ENCODE measurements at places on chromosomes 1 and 21. TPM values are rescaled to one million over a fixed set of nuclear protein-coding genes. Genes with fewer than 3 reads are reported as not detected.

- no peak for DNase-seq
These were observed 25.8 kb upstream of the PADI6 start for GRCh38 chr1:17346046-17346789.

- DNase-seq: no peak
These were observed 341.5 kb upstream of the ZP4 start for GRCh38 chr1:238232084-238232710.

GRCh38 chr1:153734396-153735089, 6.7 kb downstream of the INTS3 start:
- DNase-seq: no peak

DNA sequence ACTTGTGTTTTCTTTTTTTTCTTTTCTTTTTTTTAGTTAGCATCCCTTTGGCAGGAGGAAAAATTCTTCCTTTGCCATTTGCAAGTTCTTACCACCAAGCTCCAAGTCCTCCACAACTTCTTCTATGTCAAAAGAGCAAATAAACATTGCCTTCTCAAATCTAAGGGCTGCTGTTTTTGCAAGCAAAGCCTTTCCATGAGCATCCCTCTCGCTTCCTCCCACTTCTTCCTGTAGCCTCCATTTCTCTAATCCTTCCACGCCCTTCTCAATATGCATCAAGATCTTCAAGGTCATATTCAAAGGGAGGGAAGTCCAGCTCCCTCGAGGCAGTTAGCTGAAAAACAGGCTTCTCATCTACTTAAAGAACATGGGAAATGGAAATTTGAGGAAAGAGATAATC, 147.1 kb downstream of the ADSS2 start:
- DNase-seq: no peak

GRCh38 chr1:95655321-95656020, 421.5 kb downstream of the RWDD3 start:
- DNase-seq: no peak

DNA sequence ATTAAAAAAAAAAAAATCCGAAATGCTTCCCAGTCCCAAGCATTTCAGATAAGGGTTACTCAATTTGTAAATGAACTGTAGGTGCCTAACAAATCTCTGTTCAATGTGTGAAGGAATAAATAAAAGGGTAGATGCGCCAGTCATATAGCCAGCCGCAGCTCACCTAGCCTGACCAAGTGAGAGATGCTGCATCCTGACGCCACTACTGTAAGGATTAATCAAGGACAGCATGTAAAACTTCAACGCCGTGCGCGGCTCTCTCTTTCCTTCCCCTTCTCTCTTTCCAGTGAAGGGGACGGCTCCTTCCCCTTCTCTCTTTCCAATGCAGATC, 441 bp downstream of the PPT1 start:
- no peak for DNase-seq

DNA sequence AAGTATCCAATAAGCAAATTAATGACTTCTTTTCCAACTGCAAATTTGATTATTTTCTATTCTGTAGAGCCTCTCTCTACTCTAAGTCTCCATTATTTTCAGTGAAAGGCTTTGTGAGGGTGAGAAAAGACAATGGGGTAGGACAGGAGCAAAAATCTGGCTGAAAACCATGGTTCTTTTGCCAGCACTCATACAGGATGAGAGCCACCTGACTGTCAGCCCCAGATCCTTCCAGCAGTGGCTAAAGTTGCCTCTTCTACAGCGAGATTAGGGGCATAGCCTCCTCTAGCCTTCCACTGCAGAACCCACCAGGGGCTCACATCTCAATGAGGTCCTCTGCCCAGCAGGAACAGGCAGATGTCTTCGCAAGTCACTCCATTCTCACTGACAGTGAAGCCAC, 23.7 kb downstream of the NMNAT2 start:
- no peak for DNase-seq

- DNase-seq: no peak
These were observed 28.3 kb downstream of the TMPRSS2 start for GRCh38 chr21:41479686-41480085.

DNA sequence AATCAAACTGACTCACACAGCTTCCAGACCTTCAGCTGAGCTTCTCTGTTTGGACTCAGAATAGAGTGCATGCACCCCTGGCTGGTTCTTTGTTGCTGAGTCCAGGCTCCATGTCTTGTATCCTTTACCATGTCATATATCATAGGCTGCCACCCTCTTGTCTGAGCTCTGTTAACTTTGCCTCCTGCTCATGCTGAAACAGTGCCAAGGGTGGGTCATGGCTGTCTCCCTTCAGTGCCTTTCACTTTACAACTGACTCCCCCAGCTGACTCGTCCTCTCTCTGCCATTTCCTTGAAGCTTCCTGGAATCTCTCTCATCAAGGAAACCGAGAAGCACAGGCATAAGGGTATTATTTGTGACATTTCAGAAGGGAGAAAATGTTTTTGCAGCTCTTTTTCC, 885.3 kb downstream of the TTLL7 start:
- no peak for DNase-seq

DNA sequence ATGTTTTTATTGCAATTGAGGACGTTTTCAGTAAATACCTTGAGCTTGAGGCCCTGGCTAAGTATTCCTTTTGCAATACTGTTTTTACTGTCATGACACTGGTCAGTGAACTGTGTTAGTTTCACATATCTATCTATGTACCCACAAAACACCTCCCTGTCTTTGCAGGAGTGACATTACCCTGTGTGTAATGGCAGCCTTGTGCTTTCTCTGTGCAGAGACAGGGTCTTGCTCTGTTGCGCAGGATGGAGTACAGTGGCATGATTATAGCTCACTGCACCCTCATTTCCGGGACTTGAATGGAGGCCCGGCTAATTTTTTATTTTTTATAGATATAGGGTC, 8.9 kb downstream of the YBX1 start:
- DNase-seq: no peak

DNA sequence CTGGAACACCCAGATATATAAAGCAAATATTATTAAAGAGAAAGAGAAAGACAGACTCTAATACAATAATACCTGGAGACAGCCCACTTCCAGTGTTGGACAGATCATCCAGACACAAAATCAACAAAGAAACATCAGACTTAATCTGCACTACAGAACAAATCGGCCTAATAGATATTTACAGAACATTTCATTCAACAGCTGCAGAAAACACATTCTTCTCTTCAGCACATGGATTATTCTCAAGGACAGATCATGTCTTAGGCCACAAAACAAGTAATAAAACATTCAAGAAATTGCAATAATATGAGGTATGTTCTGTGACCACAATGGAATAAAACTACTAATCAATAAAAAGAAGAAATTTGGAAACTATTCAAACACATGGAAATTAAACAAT, 398.3 kb upstream of the DUSP10 start:
- no peak for DNase-seq

RBP7 gene
- 2.5 TPM for total RNA-seq

KCNH1 gene
- 0.08 TPM for total RNA-seq

CD48 gene
- total RNA-seq: 1.2 TPM

C1orf159 gene
- 8.4 TPM for total RNA-seq

PROX1 gene
- total RNA-seq: 173 TPM

PFKFB2 gene
- 4.1 TPM for total RNA-seq

CD52 gene
- 3.0 TPM for total RNA-seq

ZC3H12A gene
- total RNA-seq: 3.0 TPM
